ENCODE measurements at places on chromosomes 13 and 19.
A peak's percentile ranks its signal among the peaks of the same experiment; 100 is the strongest.

- peak; percentile 51 for DNase-seq
These were observed 25.1 kb upstream of the KCTD15 start for GRCh38 chr19:33771384-33772101.

DNA sequence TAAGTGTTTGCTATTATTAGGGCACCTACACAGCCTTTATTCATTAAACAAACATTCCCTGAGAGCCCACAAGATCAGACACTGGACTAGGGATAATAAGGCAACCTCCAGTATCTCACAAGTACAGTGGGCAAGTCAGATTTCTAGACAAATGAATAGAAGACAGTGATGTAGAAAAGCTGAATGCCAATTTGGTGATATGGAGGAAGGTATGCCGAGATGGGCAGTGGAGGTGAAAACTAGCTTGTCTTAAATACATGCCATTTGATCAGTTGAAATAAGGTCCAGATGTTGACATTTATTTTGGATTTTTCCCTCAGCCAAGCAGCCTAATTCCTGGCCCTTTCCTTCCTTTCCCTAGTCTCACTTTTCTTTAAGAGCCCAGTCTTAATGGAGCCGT, 130.3 kb downstream of the RXFP2 start:
- DNase-seq = no peak

- DNase-seq = no peak
These were observed 2.4 kb downstream of the TICAM1 start for GRCh38 chr19:4829001-4829712.

GRCh38 chr13:110305001-110305400, 2.0 kb downstream of the COL4A1 start:
- no peak for DNase-seq

DNA sequence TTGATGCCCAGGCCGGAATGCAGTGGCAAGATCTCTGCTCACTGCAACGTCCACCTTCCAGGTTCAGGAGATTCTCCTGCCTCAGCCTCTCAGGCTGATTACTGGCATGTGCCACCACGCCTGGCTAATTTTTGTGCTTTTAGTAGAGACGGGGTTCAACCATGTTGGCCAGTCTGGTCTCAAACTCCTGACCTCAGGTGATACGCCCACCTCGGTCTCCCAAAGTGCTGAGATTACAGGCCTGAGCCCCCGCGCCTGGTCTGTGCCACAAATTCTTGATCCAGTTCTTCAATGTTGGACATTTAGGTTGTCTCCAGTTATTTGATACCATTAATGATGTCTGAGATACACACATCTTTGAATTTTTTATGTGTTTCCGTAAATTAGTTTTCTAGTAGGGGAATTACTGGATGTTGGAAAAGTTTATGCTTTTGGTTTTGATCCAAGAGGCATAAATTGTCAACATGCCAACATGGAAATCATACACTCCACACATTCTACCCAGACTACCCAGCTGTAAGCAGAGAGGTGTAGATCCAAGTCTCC, 525 bp upstream of the COG3 start:
- no peak for DNase-seq

- no peak for DNase-seq
These were observed 26.3 kb downstream of the IZUMO4 start for GRCh38 chr19:2122982-2123381.

- DNase-seq = no peak
These were observed 10.6 kb downstream of the TRIP10 start for GRCh38 chr19:6750062-6750461.

- no peak for DNase-seq
These were observed 2.0 kb downstream of the AMER2 start for GRCh38 chr13:25169951-25170553.

DNA sequence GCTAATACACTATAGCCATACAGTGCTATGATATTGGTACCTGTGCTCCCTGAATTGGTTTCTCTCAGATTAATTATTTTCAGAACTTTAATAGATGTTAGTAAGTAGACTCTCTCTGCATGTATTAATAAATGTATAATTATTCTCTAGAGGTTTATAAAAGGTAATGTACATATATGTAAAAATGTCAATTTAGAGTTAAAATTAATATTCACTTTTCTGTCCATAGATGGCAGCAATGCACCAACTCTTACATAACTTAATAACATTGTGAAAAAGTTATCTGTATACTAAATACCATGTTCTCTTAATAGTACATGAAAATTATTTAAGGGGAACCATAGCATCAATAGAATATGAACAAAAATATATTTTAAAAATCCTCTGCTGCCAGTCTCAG, 515.0 kb upstream of the KLHL1 start:
- DNase-seq = no peak

GRCh38 chr19:42176990-42177685, 40.3 kb downstream of the DEDD2 start:
- peak; percentile 55 for DNase-seq

GRCh38 chr19:2282062-2282861, at the start of gene PEAK3:
TSS of gene PEAK3 (minus strand) at chr19:2282175. CDS start at chr19:2280931, 1,244 bp downstream.
- DNase-seq = no peak

DNA sequence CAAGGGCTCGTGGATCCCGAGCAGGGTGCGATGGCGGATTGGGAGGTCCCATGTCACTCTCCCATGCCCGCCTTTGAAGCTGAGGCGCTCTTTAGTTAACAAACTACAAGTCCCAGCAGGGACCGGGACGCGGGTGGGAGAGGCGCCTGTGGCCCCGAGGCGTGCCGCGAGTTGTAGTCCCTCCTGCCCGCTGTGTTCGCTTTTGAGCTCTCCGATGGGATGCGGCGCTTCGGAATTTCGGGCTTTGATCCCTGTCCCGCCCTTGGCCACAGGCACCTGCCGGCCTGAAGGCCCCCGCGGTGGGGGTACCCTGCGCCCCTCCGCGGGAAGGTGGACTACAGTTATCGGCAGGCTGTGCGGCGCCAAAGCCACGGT, 11.0 kb downstream of the CYTH2 start:
- DNase-seq = no peak

GRCh38 chr13:111855191-111855590, 211.8 kb upstream of the SOX1 start:
- DNase-seq = no peak

- no peak for DNase-seq
These were observed 7.8 kb upstream of the CEACAM5 start for GRCh38 chr19:41700381-41701195.

DNA sequence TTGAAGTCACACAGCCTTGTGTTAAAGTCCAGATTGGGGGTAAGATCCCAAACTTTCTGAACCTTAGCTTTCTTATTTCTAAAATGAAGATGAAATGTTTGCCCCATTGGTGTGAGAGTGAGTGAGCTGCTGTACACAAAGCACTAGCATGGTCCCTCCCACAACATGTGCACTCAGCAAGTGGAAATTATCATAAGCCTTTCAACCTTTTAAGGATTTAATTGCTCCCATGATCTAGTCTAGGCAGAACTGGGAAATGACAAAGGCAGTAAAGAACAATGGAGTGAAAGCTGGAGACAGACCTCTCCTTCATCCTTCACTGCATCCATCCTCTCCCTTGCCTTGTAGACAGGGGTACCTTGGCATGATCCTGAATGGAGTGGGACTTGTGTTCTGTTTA, 76.0 kb upstream of the GPR12 start:
- DNase-seq = no peak

- DNase-seq = no peak
These were observed 26.8 kb upstream of the GJB6 start for GRCh38 chr13:20258963-20259288.

- no peak for DNase-seq
These were observed 10.3 kb downstream of the HSH2D start for GRCh38 chr19:16153582-16154336.

DNA sequence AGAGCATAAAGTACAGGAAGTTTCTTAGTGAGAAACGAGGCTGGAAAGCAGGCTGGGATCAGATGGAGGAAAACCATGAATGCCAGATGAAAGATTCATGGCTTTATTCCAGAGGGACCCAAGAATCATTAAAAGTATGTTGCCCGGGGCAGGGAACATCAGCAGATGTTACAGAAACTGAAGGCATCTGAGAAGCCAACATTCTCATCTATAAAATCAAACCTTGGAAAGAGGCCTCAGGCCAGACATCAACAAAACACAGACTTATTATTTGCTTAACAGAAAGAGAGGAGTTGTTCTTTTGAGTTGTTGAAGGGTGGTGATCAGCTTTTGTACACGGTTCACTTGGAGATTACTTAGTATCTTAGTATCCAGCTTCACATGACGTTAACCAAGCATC, 543.6 kb downstream of the RFC3 start:
- no peak for DNase-seq

GRCh38 chr13:80100636-80101035, 240.3 kb downstream of the SPRY2 start:
- DNase-seq = no peak

DNA sequence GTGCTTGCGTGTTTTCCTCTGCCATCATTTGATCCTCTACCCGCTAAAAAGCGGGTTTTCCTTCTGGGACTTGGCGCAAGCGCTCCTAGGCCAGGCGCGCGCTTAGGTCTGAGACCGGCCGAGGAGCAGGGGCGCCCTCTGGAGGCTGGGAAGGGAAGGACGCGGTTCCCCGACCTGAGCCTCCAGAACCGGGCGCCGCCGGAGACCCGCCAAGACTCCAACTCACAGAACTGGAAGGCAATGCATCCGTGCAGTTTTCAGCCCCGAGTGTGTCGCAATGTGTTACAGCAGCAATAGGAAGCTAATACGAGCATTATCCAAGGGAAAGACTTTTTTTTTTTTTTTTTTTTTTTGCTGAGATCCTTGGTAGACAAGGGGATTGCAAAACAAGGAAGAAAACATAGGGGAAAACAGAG, 190.9 kb downstream of the COL4A1 start:
- peak; percentile 11 for DNase-seq

DNA sequence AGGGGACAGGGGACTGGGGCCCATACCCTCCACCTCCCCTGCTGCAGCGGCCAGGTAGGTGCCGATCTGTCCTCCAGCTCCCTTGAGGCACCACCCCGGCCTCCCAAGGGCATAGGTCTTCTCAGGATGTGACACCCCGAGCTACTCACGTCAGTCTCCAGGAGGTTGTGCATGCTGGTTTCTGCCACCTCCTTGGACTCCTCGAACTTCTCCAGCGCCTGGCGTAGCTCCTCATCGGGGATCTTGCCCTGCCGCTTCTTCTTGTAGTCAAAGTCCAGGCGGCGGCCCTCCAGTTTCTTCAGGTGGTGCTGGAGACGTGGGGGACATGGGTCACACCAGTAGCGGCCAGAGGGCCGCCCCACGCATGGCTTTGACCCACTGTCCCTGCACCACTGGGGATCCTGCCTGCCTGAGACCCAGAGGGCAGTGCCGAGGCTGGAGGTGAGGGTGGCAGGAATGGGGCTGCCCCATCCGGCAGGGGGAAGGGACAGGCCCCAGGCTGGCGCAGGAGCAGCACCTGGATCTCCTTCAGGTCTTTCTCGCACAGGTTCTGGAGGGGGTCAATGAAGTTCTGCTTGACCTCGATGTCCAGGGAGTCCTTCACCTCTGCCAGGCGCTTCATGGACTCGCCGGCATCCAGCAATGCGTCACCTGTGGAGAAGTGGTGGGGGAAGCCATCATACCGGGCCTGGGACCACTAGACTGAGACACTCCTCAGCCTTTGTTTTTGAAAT, 20.4 kb downstream of the MPND start:
- DNase-seq = no peak

DNA sequence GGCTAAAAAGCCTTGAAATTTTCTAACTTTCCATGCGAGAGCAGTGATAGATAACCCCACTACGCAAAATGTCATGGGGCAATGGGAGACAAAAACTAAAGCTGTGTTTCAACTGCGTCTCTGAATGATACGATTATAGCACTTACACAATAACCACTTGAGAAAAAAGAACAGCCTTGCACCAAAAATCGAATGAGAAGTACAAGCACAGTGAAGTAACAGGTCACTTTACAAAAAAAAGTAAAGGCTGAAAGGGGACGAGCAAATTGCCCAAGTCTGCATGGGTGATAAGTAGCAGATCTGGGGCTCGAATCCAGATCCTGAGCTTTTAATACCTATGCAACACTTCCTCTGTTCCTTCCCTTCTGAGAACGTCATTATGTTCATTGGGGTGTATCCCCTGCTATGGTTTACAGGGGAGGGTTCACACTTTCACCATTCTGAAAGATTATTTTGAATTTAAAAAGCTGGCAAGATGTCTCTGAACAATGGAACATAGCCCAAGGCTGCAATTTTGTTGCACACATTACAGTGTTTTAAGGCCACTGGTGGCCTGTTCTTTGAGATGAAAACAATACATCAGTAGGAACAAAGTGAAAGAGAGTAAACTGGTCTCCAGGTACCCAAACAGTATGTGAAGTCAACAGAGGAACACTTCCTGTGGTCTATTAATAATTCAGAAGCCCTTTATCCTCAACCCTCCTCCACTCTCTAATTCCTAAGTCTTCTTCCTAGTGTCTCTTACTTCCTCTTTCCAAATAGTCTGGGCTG, 3.2 kb downstream of the CPB2 start:
- DNase-seq = no peak

- DNase-seq = no peak
These were observed 3.4 kb downstream of the TBXA2R start for GRCh38 chr19:3603121-3603811.

DNA sequence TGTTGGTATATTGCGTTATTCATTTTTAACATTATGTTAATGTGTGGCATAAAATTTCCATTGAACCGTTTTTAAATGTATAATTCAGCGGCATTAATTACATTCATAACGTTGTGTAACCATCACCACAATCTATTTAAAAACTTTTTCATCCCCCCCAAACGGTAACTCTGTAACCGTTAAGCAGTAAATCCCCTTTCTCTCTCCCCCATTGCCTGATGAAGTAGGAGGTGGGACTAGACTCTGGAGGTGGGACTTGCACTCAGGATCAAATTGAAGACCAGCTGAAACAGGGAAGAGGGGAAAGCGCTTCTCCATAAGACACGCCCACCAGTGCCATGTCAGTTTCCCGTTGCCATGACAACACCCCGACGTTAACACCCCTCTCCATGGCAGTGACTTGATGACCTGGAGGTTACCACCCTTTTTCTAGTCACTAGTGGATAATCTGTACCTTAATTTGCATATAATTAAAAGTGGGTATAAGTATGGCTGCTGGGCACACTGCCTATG, 16.8 kb downstream of the CLEC11A start:
- DNase-seq = no peak

GRCh38 chr13:43411741-43412140, 375.0 kb downstream of the ENOX1 start:
- DNase-seq = no peak

GRCh38 chr13:20814224-20814910, 40.6 kb upstream of the EEF1AKMT1 start:
- DNase-seq = no peak

GRCh38 chr19:1076046-1076386, 9.0 kb downstream of the ARHGAP45 start:
- DNase-seq = no peak

DNA sequence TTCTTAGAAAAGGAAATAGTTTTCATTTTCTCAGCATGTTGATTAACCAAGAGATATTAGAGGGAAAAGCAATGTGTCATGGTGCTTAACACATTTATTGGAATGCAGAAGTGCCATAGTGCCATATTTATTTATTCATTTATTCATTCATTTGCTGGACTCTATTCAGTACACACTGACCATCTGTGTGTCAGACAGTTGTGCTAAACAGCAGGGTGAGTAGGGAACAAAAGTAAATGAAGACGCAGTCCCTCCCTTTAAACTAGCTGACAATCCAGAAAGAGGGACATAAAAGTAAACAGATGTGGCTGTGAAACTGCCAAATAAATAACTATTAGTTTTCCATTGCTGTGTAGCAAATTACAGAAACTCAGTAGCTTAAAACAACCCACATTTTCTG, 323.7 kb downstream of the MTUS2 start:
- no peak for DNase-seq

Data from activated CD4-positive, alpha-beta T cell treated with anti-CD3 and anti-CD28 coated beads, Interleukin-2, amount 50 U/mL, for 24 hours (primary cell).